ENCODE measurements at places on chromosomes 2 and 18. TPM values are rescaled to one million over a fixed set of nuclear protein-coding genes. Genes with fewer than 3 reads are reported as not detected.

DNA sequence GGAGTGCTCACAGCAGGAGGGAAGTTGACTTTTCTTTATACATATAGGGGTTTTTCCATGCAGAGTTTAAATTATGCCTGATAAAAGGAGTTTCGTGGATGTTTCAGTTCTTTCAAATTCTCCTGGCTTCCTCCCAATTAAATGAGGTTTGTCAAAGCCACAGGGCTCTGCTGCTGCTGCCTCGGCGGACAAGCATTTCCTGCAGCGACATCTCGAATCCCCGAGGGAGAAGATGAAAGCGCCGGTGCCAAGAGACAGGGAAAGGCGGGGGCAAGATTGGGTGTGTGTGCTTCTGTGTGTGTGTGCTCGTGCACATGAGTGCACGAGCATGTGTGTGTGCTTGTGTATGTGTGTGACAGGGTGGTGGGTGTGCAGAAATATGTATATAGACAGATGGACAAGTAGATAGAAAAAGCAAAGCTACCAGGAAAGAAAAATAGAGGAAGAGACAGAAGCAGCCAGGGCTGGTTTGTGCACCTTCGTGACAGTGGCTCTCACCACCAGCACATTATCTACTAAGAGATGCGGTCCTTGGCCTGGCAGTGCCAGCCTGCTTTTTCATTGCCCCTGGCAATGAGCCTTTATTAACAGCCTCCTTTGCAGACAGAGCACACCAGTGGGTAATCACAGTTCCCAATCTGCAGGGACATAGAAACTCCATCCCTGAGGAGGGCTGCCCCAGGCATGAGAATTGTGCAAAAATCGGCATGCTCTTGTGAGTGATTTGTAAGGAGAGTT lies 76.2 kb downstream of the CDK15 start:
- DNase-seq = peak; percentile 29

- no peak for DNase-seq
Measured at GRCh38 chr2:7432436-7432835, 515.2 kb downstream of the RNF144A start.

DNA sequence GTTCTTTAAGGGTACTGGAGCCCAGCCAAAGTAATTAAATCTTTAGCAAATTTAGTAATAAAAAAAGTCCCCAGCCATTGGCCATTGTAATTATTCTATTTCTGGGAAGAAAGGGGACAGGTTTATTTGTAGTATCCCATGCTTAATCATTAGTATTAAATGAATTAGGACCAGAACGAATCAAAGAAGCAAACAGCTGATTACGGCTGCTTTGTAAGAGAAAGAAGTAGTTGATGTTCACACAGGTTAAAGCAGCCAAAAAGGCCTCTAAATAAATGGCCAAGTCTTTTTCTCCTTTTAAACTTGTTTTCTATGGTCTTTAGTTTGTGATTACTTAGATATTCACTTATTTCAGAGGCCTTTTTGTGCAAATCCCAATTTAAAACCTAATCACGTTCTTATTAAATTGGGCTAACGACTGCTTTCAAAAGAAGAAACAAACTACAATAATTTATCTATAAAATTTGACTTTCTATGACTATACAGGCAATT lies 48.6 kb upstream of the DNAH7 start:
- no peak for DNase-seq

- DNase-seq = no peak
Measured at GRCh38 chr2:2744107-2744506, 413.0 kb upstream of the MYT1L start.

DNA sequence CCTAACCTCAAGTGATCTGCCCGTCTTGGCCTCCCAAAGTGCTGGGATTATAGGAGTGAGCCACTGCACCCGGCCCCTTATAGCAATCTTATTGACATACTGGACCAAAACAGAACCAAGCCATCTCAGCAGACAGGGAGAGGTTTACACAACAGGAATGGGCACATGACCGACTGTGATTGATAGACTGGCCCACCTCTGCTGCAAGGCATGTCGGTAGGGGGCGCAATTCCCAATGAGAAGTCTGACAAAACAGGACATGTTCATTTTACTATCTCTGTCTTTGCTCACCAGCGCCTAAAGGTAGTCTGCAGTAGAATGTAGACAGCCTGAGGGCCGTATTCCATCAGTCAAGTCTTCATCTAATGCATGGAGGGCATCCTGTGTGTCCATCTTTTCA lies 2.0 kb downstream of the LYPD6B start:
- DNase-seq = no peak

DNA sequence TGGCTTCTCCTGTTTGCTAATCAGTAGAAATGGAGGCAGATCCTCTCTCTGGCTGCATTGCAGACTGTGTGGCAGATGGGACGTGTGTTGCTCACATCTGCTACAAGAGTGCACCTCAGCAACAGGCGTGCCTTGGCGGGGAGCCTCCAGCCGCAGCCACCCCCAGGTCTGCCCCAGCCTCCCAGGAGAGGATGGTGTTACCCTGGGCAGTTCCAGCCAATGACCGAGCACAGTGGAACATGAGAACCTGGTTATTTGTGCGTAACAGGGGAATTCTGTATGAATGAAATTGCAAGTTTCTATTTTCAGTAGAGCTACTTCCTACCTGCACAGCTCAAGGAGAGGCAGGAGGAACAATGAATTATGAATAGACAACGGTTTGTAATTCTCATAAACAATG lies 130.6 kb upstream of the CBLN2 start:
- DNase-seq = no peak

DNA sequence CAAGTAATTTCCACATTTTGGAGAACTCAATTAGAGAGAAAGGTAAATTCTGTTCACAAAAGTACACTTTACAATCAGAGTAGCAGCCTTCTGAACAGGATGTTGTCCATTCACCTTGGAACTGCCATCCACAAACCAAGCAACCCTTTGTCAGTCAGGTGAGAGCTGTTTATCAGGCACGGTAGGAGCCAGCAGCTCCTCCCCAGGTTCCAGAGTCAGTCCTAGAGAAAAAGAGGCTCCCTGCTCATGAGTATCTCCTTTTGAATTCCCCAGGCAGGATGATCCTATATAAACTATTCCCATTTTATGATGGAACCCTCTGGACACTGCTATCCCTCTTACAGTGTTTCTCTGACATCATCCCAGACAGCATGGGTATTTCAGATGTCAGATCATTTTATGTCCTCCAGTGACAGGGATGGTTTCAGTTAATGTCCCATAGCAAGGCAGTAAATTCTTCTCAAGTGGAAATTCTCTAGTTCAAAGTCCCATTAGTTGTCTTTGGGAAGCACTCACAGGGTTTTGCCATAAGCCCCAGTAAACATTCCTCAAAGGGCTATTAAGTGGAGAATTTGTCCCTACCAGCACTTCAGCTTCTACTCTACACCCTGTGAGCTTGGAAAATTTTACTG lies 34.5 kb upstream of the CSRNP3 start:
- DNase-seq = no peak

DNA sequence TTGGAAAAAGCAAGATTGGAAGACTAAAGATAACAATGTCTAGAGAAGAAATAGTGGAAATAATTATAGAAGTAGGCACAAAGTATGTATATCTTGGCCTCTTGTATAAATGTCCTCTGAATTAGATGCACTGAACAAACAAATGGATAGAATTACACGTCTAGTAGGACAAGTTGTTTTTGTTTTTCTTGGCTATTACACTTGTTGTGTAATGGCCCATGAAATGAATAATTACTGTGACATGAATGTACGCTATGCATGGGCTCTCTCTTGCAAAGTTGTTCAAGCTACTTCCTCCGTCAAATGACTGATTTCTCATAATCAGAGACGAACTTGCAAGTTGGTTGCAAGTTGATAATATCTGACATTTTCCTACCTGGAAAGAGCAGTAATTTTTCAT lies 126.2 kb downstream of the PDE1A start:
- no peak for DNase-seq

DNA sequence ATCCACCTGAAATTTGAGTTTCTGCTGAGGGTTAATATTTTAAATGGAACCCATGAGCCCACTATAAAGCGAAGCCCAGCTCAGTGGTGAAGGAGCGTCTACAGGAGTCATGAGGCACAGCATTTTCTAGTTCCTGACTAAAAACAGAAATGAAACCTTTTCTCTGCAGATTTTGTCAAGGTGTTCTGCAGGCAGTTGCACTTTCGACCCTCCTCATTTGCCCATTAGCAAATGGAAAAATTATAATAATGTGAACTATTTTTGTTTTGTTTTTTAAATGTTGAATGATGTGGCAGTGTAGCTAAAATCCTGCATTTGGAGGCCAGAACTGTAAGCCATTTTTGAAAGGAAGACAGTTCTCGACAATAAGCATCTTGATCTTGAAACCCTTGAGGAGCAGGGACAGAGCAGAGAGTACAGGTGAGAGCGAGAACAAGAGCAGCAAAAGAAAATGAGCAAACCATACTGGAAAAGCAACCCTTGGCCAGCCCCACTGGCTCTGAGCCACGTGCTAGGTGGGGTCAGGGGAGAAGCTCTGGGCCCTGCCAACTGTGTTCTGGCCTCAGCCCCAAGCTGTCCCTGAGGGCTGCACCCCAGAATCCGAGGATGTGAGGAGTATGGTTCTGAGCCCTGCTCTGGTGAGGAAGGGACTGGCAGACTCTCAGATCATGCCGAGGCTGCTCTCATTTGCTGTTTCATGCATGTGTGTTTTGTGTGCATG lies 26.4 kb upstream of the COPS8 start:
- DNase-seq = no peak

DNA sequence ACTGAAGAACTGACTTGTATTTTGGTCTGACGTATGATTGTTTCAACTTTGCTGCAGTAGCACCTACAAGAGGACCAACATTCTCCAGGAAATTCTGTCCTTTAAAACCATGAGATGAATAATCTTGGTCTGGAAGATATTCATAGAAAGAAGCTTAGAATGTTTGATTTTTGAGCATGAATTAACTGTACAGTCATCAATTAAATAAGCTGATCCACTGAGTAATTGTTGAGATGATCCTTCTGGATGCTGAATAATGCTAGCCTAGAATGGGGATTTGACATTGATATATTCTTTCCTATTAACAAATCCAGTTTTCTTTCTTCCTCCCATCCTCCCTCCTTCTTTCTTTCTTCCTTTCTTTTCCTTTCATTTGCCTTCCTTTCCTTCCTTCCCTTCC lies 39.0 kb upstream of the CDK5R2 start:
- DNase-seq = no peak

DNA sequence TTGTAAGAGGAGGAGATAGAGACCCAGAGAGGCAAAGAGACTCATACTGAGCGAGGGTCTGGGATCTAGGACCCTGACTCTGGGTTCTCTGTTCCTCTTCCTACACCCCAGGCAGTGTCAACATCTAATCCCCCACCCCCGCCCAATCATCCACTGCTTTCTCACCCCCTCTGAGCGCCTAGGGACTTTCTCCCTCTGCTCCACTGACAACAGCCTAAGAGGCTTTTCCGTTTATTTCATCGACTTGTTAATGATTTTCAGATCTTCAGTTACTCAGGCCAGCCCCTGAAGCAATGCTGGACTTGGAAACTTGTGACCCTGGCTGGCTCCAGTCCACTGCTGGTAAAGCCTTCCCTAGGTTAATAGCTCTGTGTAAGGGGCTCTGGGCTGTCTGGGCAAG lies 65.1 kb downstream of the TFCP2L1 start:
- no peak for DNase-seq

DNA sequence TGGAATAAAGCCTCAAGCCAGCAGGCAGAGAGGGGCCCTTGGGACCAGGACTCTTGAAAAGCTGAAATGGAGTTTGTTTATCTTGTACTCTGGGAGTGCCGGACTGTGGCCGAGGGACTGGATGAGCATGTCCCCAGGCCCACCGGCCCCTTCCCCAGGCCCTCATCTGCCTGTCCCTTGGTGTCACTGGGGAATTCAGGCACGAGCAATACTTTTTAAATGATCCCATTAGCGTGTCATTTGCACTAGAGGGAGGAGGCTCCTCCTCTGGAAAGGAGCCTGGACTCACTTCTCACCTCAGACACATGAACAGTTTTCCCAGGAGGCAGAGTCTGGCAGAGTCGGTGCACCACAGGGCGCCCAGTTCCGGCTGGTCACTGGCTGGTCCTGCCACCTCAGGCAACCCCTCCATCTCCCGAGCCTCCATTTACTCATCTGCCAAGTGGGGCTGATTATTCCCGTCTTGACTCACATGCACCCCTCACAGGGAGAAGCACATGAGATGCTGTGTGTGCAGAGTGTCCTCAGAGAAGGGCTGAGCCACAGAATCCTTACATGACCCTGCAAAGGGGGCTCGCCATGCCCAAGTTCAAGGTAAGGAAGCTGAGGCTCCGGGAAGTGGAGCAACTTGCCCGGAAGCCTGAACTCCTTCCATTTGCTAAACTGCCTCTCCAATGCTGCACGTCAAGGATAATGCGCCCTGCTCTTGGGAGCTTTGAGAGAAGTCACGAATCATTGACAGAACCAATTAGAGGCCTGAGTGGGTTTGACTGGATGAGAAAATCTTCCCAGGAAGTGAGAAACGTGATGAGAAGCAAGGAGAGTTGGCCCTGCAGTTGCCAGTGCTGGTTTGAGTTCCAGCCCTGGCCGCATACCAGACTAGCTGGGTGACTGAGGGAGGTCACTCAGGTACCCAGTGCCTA lies 26.7 kb downstream of the CIB4 start:
- DNase-seq = no peak

DNA sequence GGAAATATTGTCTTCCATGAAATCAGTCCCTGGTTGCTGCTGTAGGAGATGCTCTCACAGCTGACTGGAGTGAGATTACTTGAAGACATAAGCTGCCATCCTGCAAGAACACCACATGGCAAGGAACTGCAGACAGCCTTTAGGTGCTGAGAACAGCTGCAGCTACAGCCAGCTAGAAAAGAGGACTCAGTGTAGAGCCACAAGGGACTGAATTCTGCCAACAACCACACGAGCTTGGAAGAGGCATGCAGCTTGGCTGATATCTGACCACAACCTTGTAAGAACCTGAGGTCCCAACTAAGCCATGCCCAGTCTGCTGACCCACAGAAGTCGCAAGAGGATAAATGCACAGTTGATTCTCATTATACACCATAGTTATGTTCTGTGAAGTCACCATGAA lies 181.8 kb upstream of the ARL4C start:
- DNase-seq = no peak

GRCh38 chr2:8303322-8303832 lies 378.5 kb upstream of the ID2 start:
- peak; percentile 57 for DNase-seq

GRCh38 chr18:6798896-6799295 lies 69.4 kb downstream of the ARHGAP28 start:
- DNase-seq = no peak

SLC5A7 gene
- 0.12 TPM for total RNA-seq

RBBP8 gene
- 6.8 TPM for total RNA-seq

GAREM2 gene
- total RNA-seq = 1.2 TPM

SERPINB4 gene
- total RNA-seq = not detected

LRP1B gene
- total RNA-seq = 0.19 TPM

MC4R gene
- total RNA-seq = not detected

GYPC gene
- 80.3 TPM for total RNA-seq

IL1RL2 gene
- total RNA-seq = 0.16 TPM

CHN1 gene
- 24.7 TPM for total RNA-seq

RAD51AP2 gene
- total RNA-seq = 0.10 TPM
